ENCODE measurements at places on chromosomes 13 and 19. TPM values are rescaled to one million over a fixed set of nuclear protein-coding genes. Genes with fewer than 3 reads are reported as not detected.

The RFPL4AL1 gene
- not detected for total RNA-seq

GRCh38 chr13:30665638-30666037 lies 47.9 kb downstream of the USPL1 start:
- DNase-seq, result no peak
- H3K4me3 ChIP-seq, result no peak overlapping the region
- no peaks in the 10 kb centered on the region for H3K36me3 ChIP-seq

DNA sequence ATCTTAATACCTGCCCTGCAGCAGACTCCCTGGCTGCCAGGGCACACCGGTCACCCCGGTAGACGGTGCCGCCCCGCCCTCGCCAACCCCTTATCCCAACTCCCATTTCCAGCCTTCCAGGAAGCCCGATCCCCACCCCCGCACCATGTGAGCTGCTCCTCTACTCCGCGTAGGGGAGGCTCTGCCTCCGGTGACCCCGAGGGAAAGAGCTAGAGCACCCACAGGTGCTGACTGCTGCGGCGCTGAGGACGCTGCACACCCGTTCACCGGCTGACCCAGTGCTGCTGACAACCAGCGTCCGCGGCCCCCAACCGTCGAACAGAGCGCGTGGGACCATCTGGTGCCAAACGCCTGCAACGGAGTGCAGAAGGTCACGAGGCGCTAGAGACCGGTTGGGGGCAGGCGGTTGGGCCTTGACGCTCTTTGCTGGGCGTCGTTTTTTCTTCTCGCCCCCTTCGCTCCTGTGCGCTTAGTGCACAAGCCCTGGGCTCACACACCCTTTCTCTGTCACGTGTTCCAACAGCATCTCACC lies 59.6 kb upstream of the ZNF599 start:
- H3K4me1 ChIP-seq, result no peaks in the 10 kb centered on the region
- no peaks in the 10 kb centered on the region for H3K27me3 ChIP-seq
- DNase-seq, result no peak
- H3K4me3 ChIP-seq, result no peak overlapping the region

DNA sequence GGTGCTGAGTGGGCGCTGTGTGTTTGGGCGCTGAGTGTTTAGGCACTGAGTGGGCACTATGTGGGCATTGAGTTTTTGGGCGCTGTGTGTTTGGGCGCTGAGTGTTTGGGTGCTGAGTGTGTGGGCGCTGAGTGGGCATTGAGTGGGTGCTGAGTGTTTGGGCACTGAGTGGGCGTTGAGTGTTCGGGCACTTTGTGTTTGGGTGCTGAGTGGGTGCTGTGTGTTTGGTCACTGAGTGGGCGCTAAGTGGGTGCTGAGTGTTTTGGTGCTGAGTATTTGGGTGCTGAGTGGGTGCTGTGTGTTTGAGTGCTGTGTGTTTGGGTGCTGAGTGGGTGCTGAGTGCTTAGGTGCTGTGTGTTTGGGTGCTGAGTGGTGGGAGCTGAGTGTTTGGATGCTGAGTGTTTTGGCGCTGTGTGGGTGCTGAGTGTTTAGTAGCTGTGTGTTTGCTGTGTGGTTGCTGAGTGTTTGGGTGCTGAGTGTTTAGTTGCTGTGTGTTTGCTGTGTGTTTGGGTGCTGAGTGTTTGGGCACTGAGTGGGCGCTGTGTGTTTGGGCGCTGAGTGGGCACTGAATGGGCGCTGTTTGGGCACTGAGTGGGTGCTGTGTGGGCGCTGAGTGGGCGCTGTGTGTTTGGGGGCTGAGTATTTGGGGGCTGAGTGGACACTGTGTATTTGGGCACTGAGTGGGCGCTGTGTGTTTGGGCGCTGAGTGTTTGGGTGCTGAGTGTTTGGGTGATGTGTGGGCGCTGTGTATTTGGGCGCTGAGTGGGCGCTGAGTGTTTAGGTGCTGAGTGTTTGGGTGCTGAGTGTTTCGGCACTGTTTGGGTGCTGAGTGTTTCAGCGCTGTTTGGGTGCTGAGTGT lies 47.2 kb upstream of the F7 start:
- H3K36me3 ChIP-seq, result no peaks in the 10 kb centered on the region
- H3K27ac ChIP-seq, result no peak overlapping the region
- no peaks in the 10 kb centered on the region for H3K27me3 ChIP-seq
- no peak for DNase-seq
- H3K4me1 ChIP-seq, result no peaks in the 10 kb centered on the region
- no peak overlapping the region for H3K4me3 ChIP-seq

The NLRP7 gene
- not detected for total RNA-seq

GRCh38 chr19:38830039-38830733 lies 1.4 kb downstream of the ECH1 start:
- no peak for DNase-seq
- peaks cover 41% of the 10 kb centered on the region for H3K36me3 ChIP-seq
- H3K4me3 ChIP-seq, result peak overlapping the region; percentile 85
- H3K4me1 ChIP-seq, result peaks cover 34% of the 10 kb centered on the region

DNA sequence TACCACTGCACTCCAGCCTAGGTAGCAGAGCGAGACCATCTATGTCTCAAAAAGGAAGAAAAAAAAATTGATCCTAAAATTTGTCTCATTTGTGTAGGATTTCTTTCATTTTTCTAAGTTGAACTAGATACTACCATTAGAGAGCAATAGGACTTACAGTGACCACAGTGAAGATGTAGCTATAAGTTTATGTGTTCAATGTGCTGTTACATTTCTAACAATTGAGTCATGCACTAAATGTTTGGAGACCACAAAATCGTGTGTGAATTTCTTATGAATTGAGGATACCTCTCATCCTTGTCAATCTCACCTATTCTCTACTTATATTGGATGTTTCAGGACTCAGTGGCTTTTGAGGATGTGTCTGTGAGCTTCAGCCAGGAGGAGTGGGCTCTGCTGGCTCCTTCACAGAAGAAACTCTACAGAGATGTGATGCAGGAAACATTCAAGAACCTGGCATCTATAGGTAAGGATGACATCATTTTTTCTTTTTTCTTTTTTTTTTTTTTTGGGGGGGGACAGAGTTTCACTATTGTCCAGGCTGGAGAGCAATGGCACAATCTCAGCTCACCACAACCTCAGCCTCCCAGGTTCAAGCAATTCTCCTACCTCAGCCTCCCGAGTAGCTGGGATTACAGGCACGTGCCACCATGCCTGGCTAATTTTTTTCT lies 12.8 kb downstream of the ZNF791 start:
- DNase-seq, result no peak
- no peak overlapping the region for H3K27ac ChIP-seq
- peaks cover 6% of the 10 kb centered on the region for H3K4me1 ChIP-seq

DNA sequence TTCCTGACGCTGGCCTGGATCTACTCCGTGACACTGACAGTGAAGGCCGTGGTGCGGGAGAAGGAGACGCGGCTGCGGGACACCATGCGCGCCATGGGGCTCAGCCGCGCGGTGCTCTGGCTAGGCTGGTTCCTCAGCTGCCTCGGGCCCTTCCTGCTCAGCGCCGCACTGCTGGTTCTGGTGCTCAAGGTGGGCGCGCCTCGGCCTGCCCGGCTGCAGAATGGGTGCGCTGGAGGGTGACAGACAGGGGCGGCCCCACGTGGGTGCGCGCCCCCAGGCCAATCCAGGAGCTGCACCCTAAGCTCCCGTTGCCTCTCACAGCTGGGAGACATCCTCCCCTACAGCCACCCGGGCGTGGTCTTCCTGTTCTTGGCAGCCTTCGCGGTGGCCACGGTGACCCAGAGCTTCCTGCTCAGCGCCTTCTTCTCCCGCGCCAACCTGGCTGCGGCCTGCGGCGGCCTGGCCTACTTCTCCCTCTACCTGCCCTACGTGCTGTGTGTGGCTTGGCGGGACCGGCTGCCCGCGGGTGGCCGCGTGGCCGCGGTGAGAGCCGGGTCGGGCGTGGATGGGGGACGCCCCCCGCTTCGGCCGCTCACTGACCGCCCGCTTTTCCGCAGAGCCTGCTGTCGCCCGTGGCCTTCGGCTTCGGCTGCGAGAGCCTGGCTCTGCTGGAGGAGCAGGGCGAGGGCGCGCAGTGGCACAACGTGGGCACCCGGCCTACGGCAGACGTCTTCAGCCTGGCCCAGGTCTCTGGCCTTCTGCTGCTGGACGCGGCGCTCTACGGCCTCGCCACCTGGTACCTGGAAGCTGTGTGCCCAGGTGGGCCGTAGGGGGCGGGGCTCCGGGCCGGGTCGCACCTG lies 7.2 kb downstream of the ABCA7 start:
- no peak overlapping the region for H3K27ac ChIP-seq
- peak; percentile 69 for DNase-seq
- no peak overlapping the region for H3K4me3 ChIP-seq

The DMKN gene
- total RNA-seq, result not detected

GRCh38 chr13:78035500-78035899 lies 116.9 kb upstream of the EDNRB start:
- no peaks in the 10 kb centered on the region for H3K4me1 ChIP-seq
- no peak for DNase-seq
- H3K36me3 ChIP-seq, result no peaks in the 10 kb centered on the region
- H3K27me3 ChIP-seq, result peaks cover 3% of the 10 kb centered on the region
- no peak overlapping the region for H3K4me3 ChIP-seq

The PSG11 gene
- not detected for total RNA-seq

The ZNF416 gene
- 5.4 TPM for total RNA-seq

DNA sequence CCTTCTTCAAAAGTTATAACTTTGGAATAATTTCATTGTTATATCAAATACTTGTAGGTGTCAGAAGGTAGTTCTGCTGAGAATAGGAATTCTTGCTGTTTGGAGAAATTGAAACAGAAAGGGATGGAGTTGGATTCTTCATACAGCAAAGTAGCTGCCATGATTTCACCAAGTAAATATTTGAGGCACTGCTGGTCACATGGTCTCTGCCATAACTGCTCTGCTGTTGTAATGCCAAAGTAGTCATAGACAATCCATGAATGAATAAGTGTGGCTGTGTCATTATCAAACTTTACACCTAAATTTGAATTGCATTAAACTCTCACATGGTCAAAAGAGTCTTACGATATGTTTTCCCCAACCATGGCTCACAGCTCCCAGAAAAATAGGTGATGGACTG lies 308.6 kb downstream of the GPC6 start:
- no peaks in the 10 kb centered on the region for H3K36me3 ChIP-seq
- no peak for DNase-seq
- H3K4me3 ChIP-seq, result no peak overlapping the region
- H3K27ac ChIP-seq, result no peak overlapping the region

The C19orf12 gene
- total RNA-seq, result 40.7 TPM

The CEACAM6 gene
- total RNA-seq, result not detected

The PDE4C gene
- total RNA-seq, result 0.18 TPM

All from activated CD4-positive, alpha-beta memory T cell treated with anti-CD3 and anti-CD28 coated beads, Interleukin-2, amount 10 ng/mL, durations not matched to agents 7 days and 5 days (primary cell).